ENCODE measurements at places on chromosomes 2 and 18.

GRCh38 chr2:116716038-116716437 lies 1098.5 kb upstream of the DDX18 start:
- no peak for DNase-seq

DNA sequence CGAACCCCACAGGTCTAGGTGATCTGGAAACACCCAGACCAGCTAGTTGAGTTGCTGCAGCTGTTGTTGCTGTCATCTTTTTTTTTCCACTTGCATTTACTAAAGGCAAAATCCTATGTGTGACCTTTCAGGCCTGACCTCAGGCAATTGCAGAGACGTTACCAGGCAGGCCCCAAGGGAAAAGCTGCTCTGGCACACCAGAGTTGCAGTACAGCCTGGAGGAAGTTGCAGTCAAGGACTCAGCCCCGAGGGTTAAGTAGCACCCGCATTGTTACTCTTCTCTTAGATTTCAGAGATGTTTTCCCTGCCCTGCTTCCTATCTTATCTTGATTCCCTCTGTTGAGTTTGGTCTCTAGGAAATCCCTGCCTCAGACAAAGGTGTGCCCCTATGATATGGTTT lies 45.2 kb upstream of the SMAD2 start:
- DNase-seq: no peak

DNA sequence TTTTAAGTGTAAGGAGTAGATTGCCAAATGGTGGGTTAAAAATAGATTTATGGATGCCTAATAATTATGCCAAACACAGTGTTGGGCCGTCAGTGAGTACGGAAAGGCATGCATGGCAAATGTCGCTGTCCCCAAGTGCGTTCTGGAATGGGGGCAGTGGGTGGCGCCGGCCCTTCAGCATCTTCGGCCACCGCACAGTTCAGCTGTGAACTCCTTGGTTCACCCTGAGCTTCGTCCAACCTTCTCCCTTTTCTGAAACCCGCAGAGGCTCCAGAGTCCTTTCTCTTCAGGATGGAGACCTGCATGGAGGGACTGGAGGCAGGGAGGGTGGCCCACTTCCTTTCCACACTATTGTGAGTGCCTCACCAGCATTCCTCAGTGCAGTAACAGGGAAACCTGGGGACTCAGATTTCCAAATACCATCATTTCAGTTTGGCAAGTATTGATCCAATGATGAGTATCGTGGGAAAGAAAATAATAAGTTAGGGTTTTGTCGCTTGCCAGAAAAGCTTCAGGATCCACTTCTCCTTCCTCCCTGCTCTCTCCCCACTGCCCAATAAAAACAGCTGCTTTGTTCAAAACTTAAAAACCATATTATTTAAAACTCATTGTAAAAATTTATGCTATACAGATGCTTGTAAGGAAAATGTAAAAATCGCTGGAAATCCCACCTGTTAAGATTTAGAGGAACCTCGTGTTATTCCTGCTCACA lies 74.6 kb upstream of the TXNDC2 start:
- DNase-seq: no peak

GRCh38 chr18:52567360-52567759 lies 227.4 kb downstream of the DCC start:
- no peak for DNase-seq

GRCh38 chr2:139946690-139947089 lies 1166.5 kb upstream of the NXPH2 start:
- no peak for DNase-seq

- no peak for DNase-seq
Measured at GRCh38 chr2:191115804-191116203, 35.0 kb downstream of the STAT4 start.

DNA sequence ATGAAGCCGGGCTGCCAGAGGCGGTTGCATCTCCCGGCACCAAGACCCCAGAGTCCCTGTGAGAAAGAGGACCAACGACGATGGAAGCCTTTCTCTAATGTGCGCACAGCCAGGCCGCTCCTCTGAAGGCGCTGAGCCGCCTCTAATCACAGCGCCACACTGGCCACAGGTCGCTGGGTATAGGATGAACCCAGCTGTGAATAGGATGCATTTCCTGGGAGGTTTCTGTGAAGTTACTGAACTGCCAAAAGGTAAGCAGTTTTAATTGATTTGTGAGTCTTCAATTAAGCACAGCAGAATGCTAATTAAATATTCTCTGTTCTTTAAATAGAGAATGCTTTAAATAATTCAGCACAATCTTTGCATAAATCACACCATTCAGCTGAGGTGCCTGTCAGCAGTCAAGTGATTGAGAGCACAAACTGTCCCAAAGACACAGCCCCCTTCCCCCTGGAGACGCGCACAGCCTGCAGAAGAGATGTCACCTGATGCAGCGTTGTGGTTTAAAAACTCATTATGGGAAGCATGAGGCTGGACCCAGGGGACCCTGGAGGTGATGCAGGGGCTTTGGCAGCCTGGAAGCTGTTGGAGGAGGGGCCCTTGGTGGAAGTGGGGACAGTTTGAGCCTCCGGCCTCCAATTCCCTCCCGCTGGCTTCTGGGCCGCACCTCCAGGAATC lies 98.1 kb downstream of the RTP5 start:
- no peak for DNase-seq

DNA sequence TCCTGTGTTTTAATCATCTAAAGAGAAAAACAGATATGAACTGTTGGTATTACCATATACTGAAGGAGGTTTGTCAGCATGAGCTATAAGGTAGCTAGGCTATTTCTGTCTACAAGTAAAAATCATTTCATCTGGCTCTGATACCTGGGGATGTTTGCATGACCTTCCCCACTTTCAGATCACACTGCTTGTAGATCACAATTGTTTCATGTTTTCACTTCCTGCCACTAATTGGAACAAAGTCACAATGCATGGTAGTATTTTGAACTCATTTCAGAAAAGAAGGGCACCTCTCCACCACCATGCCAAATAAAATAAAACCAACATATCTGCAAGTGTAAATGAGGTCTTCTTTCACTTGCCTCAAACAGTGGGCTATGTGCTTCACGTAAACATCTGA lies 37.8 kb downstream of the NYAP2 start:
- no peak for DNase-seq

DNA sequence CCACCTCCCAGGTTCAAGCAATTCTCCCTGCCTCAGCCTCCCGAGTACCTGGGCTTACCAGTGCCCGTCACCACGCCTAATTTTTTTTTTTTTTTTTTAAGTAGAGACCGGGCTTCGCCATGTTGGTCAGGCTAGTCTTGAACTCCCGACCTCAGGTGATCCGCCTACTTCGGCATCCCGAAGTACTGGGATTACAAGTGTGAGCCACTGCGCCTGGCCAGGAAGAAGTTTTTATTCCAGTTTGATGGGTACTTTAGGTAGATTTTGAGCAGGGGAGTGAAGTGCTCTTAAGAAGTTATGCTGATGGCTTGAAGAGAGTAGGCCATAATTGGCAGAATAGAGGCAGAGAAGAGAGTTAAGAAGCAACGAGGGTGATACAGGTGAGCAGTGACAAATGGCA lies 25.3 kb downstream of the FZD5 start:
- DNase-seq: no peak

- no peak for DNase-seq
Measured at GRCh38 chr2:58099096-58099769, 52.6 kb downstream of the VRK2 start.

DNA sequence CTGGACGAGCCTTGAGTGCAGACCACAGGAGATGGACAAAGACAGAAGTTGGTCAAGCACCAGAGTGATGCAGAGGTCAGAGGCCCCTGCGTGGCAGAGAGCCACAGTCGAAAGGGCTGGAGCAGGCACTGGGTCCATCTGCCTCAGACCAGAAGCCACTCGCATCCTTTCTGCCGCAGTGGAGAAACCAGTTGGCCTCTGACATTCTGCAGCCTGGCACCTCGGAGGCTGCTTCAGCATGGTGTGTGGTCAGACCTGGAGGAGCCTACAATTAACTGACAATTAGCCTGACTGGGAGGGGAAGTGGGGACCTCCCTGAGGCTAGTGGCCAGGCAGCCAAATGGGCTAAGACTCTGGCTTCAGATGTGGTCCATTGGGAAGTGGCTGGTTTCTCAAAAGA lies 111.1 kb downstream of the SGPP2 start:
- DNase-seq: no peak

- DNase-seq: no peak
Measured at GRCh38 chr2:219418155-219419011, at the start of gene DES. TSS of gene DES (plus strand) at chr2:219418377. CDS start at chr2:219418463, 86 bp downstream.

- DNase-seq: no peak
Measured at GRCh38 chr2:30444273-30444672, 2.8 kb upstream of the LCLAT1 start.

- no peak for DNase-seq
Measured at GRCh38 chr18:44937960-44938719, 257.5 kb downstream of the SETBP1 start.

GRCh38 chr18:62539284-62540165 lies 16.7 kb downstream of the ZCCHC2 start:
- no peak for DNase-seq

DNA sequence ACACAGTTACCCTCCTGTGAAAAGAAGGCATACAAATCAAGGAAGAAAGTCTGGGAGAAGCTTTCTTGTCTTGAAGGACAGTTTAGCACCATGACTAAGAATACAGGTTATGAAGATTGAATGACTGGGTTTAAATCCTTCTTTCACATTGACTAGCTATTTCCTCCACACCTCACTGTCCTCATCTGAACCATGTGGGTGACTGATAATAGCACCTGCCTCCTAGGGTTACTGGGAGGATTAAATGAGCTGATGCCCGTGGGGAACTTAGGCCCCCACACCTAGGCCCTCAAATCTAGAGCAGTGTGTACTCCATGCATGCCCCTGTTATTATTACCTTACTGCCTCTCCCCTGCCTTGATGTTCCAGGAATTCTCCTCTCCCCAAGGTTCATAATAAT lies 202.9 kb downstream of the FBXO15 start:
- DNase-seq: no peak

- DNase-seq: no peak
Measured at GRCh38 chr18:53385889-53386288, 838.6 kb downstream of the MBD2 start.

DNA sequence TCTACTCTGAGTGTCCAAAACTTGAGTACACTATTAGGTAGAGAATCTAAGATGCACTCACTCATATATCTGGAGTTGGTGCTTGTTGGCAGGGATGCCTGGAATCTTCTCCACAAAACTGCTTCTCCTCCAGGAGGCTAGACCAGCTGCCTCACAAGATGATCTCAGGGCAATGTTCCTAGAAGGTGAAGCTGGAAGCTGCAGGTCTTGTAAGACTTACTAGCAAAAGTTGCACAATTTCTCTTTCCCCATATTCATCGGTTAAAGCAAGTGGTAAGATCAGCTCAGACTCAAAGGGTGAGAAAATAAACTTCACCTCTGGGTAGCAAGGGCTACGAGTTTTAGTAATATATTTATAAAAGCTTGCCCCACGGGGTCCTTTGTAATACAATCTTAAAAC lies 454.4 kb upstream of the ACVR2A start:
- DNase-seq: no peak

DNA sequence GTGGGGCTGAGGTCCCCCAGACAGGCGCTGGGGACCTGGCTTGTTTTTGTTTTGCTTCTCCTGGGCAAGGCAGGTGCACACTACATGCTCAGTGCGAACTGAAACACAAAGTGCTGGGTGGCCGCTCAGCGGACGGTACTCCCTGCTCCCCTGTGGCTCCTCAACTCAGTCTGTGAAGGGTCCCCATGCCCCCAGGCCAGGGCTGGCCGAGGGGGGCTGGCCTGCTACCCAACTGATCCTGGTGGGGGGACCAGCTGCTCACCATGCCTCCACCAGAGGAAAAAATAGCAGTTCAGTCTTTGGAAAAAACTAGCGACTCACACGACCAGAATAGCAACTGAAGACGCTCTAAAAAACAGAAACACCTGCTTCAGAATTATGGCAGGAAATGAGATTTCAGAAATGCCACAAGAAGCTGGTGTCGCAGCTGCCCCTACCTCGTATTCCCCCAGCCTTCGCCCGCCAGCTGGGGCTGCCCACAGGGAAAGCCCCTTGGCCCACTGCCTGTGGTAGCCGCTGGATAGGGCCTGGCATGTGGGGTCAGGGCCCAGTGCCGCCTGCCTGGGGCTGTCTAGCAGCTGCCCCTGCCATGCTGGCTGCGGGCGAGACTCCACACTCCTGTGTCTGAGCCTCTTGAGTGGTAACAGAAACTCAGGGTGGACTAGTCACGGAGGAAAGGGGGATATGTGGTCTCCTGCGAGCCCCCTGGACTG lies 43.7 kb downstream of the MEX3C start:
- DNase-seq: no peak

GRCh38 chr2:9355716-9356115 lies 67.6 kb downstream of the ITGB1BP1 start:
- no peak for DNase-seq

- DNase-seq: no peak
Measured at GRCh38 chr2:147628971-147629421, 215.8 kb upstream of the ACVR2A start.

- no peak for DNase-seq
Measured at GRCh38 chr18:7926526-7926925, 359.4 kb downstream of the PTPRM start.

- DNase-seq: no peak
Measured at GRCh38 chr2:15687720-15688119, 96.1 kb downstream of the DDX1 start.

GRCh38 chr2:65395621-65396347 lies 36.6 kb downstream of the SPRED2 start:
- no peak for DNase-seq

DNA sequence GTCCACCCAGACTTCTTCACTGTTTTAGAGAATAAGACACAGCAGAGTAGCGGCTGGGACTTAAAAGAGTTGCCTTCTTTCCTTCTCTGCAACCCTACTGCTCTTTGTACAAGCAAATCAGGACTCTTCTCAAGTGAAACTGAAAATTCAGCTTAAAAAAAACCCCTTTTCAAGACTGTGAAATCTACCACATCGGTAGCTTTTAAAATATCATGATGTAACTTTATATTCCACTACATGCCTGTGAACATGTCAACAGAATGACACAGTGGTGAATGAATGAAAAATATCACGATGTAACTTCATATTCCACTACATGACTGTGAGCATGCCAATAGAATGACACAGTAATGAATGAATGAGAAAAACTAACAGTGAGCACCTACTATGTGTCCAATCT lies 53.4 kb downstream of the TCF4 start:
- no peak for DNase-seq

DNA sequence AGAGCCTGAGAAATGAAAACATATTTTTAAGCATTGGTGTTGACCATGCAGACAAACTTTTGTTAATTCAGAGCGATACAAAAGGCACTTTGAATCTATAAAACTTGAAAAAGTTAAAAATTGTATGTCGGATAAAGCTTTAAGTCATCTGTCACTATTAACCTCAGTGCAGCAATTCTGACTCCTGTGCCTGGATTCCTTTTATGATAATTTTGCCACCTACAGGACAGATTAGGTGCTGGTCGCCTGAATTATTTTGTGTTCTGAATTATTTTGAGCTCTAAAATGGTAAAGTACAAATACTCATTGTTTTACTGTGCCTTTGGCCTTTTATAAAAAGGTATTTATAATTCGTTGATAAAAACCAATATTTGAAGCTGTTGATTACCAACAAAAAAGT lies 19.4 kb upstream of the RNF138 start:
- DNase-seq: no peak

DNA sequence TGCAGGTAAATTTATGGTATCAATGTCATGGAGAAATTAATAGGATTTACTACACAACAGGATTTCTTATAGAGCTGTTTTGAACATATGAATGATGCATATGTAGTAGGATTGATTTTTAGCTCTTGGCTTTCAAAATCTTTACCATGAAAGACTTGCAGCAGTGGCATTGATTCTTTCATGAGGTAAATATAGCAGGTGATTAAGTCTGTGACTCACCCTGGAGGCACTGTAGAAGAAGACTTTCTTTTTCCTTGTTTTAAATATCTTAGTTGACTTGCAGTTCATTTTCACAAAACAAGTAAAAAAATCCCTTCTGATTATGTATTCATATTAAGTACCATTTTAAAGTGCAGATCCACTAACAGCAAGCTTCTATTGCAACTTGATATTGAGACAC lies 463.0 kb downstream of the FBXO15 start:
- no peak for DNase-seq

Measured in thoracic aorta (tissue), 2 donors.